Stimulated activated CD4-positive, alpha-beta T cell treated with anti-CD3 and anti-CD28 coated beads, TNF-alpha, amount 100 ng/mL, for 24 hours (primary cell): ENCODE measurements at places on chromosomes 12 and 14.

- peak; percentile 61 for DNase-seq
Measured at GRCh38 chr14:61342486-61342885, 21.1 kb downstream of the PRKCH start.

- DNase-seq: no peak
Measured at GRCh38 chr12:41174602-41175001, 13.5 kb upstream of the PDZRN4 start.

GRCh38 chr14:60648249-60648933 lies 886 bp downstream of the SIX1 start:
- DNase-seq: no peak

- DNase-seq: no peak
Measured at GRCh38 chr12:89081719-89082369, 270.5 kb downstream of the DUSP6 start.

GRCh38 chr12:8860165-8860961 lies 37.9 kb downstream of the A2ML1 start:
- peak; percentile 20 for DNase-seq

DNA sequence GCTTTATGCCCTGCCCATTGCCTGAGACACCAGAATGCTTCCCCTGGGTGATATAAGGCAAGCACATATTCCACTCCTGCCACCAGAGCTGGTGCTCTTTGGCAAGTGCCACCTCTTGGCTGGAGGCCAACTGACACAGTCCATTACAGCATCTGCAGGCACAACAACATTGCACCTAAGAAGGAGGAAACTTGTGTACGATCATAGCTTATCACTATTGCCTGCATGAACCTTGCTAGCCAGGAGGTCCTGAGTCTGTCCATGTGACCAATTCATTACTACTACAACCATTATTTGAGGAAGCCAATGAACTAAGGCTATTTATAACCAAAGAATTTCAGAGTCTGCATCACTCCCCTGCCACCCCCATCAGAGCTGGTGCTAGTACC lies 119.8 kb upstream of the SCAF11 start:
- DNase-seq: no peak
